Trophoblast cell (in vitro differentiated cells and primary cell): ENCODE measurements at places on chromosomes 1 and 21.
A peak's percentile ranks its signal among the peaks of the same experiment; 100 is the strongest.

DNA sequence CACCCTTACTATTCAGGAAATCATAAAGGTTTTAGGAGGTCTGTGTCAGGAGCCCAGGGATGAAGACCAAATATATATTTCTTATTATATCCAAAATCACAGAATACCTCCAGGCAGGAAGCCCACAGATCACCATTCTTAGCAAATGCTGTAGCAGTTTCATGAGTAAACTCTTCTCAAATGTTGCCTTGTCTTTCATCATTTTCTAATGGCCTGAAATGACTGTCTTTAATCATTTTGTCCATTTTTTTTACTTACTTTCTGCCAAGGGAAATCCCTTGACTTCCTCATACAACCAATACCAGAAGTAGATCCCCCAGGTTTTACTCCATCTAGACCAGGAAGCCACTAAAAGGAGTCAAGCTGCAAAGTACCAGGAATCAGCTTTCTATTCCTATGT, 32.4 kb downstream of the PSMG1 start:
- DNase-seq, result no peak
- no peaks in the 10 kb centered on the region for H3K27me3 ChIP-seq
- no peaks in the 10 kb centered on the region for H3K36me3 ChIP-seq
- no peaks in the 10 kb centered on the region for H3K4me1 ChIP-seq
- H3K4me3 ChIP-seq, result no peak overlapping the region

GRCh38 chr21:22885614-22886013, 1887.4 kb downstream of the NCAM2 start:
- H3K4me3 ChIP-seq, result no peak overlapping the region
- no peaks in the 10 kb centered on the region for H3K27me3 ChIP-seq
- no peaks in the 10 kb centered on the region for H3K36me3 ChIP-seq

- peak overlapping the region; percentile 94 for H3K4me3 ChIP-seq
- H3K36me3 ChIP-seq, result no peaks in the 10 kb centered on the region
- no peaks in the 10 kb centered on the region for H3K27me3 ChIP-seq
- H3K4me1 ChIP-seq, result no peaks in the 10 kb centered on the region
- H3K27ac ChIP-seq, result peak overlapping the region; percentile 70
These were observed 66.5 kb upstream of the PRKACB start for GRCh38 chr1:84077476-84078107.

DNA sequence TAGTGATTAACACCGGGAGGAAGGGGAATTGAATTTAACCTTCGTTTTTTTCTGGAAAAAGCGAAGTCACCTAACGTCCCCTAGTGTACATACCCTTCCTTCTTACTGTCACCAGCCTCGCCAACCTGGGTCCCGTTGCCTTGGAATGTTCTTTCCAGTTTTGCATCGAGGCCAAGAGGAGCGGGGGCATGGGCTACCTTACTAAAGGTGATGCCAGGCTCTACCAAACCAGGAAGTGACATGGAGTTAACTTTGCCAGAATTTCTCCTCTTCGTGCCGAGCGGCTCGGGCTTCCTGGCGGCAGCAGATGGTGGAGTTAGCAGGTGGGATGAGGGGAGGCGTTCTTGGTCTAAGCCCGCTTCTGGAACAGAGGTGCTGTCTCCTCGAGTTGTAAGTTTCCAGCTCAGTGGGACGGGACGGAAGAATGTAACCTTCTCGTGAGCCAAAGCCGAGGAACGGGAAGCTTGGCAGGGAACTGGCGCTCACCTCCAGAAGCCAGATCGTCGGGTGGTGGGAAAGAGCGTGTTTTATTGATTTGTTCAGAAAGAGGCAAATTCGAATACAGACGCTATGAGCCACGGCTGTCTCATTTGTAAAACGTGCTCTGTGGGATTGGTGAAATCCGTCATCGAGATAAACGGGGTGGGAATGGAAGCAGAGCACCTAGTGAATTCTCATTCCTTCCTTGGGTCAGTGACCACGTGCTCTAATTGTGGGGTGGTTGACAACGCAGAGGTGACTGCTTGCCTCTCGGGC, 486 bp downstream of the NIPAL3 start:
- DNase-seq, result peak; percentile 37
- no peaks in the 10 kb centered on the region for H3K27me3 ChIP-seq
- peaks cover 3% of the 10 kb centered on the region for H3K36me3 ChIP-seq
- H3K4me3 ChIP-seq, result peak overlapping the region; percentile 77

GRCh38 chr1:203556047-203556851, 62.3 kb downstream of the OPTC start:
- H3K27me3 ChIP-seq, result no peaks in the 10 kb centered on the region
- H3K36me3 ChIP-seq, result no peaks in the 10 kb centered on the region
- DNase-seq, result peak; percentile 43
- H3K4me1 ChIP-seq, result peaks cover 36% of the 10 kb centered on the region

DNA sequence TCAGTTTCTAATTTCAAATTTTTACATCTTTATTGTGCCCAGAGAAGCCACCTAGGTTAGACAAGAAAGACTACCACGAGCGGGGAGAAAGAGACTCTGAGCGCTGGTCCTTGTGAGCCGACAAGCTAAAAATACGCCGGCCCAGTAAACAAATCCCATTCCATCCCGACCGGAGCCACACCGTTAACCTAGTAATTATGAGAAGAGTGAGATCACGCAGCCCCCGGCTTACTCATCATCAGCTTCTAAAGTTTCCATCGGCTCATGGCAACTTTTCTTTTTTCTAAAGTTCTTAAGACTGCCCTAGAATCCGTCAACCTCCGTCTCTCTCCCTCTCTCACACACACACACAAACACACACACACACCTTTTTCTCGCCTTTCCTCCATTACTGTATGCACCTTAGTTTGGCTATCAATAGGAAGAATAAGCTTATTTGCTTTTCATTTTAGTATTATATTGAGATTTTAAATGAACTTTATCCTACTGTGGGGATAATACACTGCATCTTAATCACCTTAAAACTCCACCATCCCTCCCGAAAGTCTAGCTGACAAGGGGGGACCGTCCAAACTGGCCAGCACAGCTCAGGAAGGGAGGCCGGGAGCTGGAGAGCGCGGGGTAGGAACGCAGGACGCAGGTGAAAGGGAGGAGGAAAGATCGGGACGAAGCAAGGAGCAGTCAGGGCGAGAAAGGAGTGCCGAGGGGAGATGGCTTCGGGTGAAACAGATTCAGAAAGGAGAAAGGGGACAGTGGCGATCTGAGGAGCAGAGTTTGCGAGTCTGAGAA, 728 bp downstream of the OTUD7B start:
- DNase-seq, result peak; percentile 79
- no peaks in the 10 kb centered on the region for H3K27me3 ChIP-seq
- H3K4me3 ChIP-seq, result peak overlapping the region; percentile 79
- peaks cover under 1% of the 10 kb centered on the region for H3K36me3 ChIP-seq

- H3K4me3 ChIP-seq, result no peak overlapping the region
- no peak for DNase-seq
- no peaks in the 10 kb centered on the region for H3K27me3 ChIP-seq
These were observed 242.0 kb downstream of the FOXD2 start for GRCh38 chr1:47679826-47680225.

- peaks cover 17% of the 10 kb centered on the region for H3K4me1 ChIP-seq
- no peaks in the 10 kb centered on the region for H3K36me3 ChIP-seq
- no peaks in the 10 kb centered on the region for H3K27me3 ChIP-seq
- H3K4me3 ChIP-seq, result no peak overlapping the region
- H3K27ac ChIP-seq, result peak overlapping the region; percentile 92
These were observed 116.7 kb downstream of the RHOU start for GRCh38 chr1:228852024-228852423.

GRCh38 chr21:42607102-42607501, 46.3 kb upstream of the PDE9A start:
- no peak for DNase-seq
- H3K4me1 ChIP-seq, result no peaks in the 10 kb centered on the region
- H3K27ac ChIP-seq, result no peak overlapping the region
- H3K27me3 ChIP-seq, result no peaks in the 10 kb centered on the region
- H3K4me3 ChIP-seq, result no peak overlapping the region
- H3K36me3 ChIP-seq, result no peaks in the 10 kb centered on the region

DNA sequence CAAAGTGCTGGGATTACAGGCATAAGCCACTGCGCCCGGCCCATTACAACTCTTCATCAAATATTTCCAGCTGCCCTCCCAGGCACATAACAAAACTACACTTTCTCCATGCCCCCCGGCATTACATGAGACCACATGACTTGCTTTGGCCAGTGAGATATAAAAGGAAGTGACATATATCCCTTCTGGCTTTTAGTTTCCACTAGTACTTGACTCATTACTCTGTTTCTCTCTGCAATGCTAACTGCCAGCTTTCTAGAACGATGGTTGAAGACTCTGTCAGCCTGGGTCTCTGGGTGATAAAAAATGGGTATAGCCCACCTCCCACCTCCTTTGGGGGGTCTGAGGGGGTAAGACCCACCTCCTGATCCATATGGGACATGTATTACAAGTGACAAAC, 24.2 kb downstream of the ABL2 start:
- H3K27ac ChIP-seq, result no peak overlapping the region
- H3K27me3 ChIP-seq, result no peaks in the 10 kb centered on the region
- no peaks in the 10 kb centered on the region for H3K36me3 ChIP-seq

- peak within 1 kb of the TSS; percentile 80 for H3K4me3 ChIP-seq
- DNase-seq, result peak; percentile 77
- no peaks in the 10 kb centered on the region for H3K27me3 ChIP-seq
- H3K27ac ChIP-seq, result peak within 1 kb of the TSS; percentile 60
- peaks cover 7% of the 10 kb centered on the region for H3K36me3 ChIP-seq
These were observed at the start of gene MAP3K6 for GRCh38 chr1:27366411-27367159. TSS of gene MAP3K6 (minus strand) at chr1:27366961. CDS start at chr1:27366597, 364 bp downstream.

DNA sequence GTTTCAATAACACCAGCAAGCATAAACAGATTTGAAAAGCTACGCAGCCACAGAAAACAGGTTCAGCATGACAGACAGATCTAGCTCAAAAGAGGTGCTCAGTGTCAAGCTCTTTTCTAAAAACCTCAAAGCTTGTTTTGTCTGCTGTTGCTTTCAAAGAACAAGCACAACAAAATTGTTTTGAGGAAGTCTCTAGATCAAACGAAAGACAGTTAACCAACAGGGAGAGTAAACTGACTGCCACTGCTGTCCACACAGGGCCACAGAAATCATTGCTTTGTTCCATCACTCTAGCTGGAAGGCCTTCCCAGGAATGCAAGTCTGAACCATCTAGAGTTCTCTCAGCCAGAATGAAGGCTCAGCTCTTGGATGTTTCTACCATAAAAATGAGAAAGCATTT, 12.8 kb downstream of the APP start:
- peaks cover 2% of the 10 kb centered on the region for H3K36me3 ChIP-seq
- H3K4me1 ChIP-seq, result peaks cover 3% of the 10 kb centered on the region
- no peak overlapping the region for H3K4me3 ChIP-seq
- no peaks in the 10 kb centered on the region for H3K27me3 ChIP-seq

DNA sequence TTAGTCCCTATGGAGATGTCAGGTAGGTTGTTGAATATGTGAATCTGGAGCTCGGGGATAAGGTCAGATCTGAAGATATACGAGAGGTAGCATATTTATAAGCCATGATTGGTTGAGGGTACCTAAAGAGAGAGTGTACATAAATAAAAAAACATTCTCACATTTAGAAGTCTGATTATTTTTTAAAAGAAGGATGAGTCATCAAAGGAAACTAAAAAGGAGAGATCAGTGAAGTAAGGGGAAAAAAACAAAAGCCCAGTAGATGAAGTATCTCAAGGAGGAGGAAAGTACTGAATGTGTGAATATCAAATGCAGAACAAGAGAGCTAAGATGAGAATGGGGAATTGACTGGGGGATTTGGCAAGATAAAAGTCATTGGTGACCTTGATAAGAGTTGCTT, 15.7 kb upstream of the ANGPTL1 start:
- H3K27me3 ChIP-seq, result no peaks in the 10 kb centered on the region
- H3K4me3 ChIP-seq, result no peak overlapping the region
- no peak overlapping the region for H3K27ac ChIP-seq

DNA sequence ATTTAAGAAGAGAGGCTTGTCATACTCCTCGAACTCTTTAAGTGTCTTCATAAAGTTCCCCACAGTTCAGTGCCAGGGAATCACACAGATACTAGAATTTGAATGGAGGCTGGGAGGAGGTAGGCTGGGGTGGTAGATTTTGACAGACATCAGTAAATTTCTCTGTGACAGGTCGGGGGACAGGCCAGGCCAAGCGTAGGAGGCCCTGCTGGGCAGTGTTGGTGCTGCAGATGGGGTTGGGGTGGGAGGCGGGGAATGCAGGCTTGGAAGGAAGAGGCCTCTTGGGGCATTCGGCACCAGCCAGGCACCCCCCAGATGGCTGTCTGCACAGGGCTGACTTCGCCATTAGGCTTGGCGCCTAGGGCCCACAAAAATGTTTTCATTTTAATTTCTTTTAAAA, 84.0 kb downstream of the MAN1C1 start:
- H3K27me3 ChIP-seq, result no peaks in the 10 kb centered on the region
- no peak overlapping the region for H3K27ac ChIP-seq
- H3K4me1 ChIP-seq, result peaks cover 9% of the 10 kb centered on the region
- DNase-seq, result no peak
- no peak overlapping the region for H3K4me3 ChIP-seq

GRCh38 chr1:15627343-15627988, 10.2 kb downstream of the DDI2 start:
- H3K27me3 ChIP-seq, result no peaks in the 10 kb centered on the region
- DNase-seq, result no peak
- H3K4me1 ChIP-seq, result no peaks in the 10 kb centered on the region
- no peak overlapping the region for H3K4me3 ChIP-seq
- H3K36me3 ChIP-seq, result peaks cover 16% of the 10 kb centered on the region

DNA sequence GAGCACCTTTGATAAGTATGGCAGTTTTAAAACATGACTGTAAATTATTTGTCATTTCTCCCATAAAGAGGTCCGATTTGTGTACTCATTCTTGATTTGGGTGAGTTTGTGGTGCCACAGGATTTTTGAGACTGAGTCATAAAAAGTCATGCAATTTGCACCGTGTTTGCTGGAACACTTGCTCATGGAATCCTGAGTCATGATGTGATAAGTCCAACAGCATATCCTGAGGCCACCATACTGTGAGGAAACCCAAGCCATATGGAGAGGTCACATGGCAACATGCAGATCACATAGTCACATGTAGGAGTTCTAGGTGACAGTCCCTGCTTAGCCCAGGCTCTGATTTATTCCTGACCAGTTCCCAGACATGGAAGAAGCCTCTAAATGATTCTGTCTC, 40.8 kb upstream of the PRRX1 start:
- H3K36me3 ChIP-seq, result no peaks in the 10 kb centered on the region
- no peaks in the 10 kb centered on the region for H3K27me3 ChIP-seq
- DNase-seq, result peak; percentile 83
- no peak overlapping the region for H3K4me3 ChIP-seq
- no peaks in the 10 kb centered on the region for H3K4me1 ChIP-seq
- no peak overlapping the region for H3K27ac ChIP-seq

DNA sequence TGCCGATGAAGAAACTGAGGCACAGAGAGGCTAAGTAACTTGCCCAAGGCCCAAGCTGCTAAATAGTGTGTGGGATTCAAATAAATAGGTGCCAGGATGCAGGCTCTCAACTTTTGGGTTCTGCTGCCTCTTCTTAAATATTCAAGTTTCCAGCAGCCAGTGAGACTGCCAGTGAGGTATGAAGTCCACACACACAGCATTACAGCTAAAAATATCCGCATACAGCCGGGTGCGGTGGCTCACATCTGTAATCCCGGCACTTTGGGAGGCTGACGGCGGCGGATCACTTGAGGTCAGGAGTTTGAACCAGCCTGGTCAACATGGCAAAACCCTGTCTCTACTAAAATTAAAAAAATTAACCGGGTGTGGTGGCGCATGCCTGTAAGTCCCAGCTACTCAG, 78.4 kb upstream of the DIRAS3 start:
- peaks cover 32% of the 10 kb centered on the region for H3K36me3 ChIP-seq
- no peak overlapping the region for H3K4me3 ChIP-seq
- H3K4me1 ChIP-seq, result peaks cover 10% of the 10 kb centered on the region
